D721Med (cell line): ENCODE measurements at places on chromosomes 12 and 14.

GRCh38 chr14:92513204-92513965 is at the start of gene RIN3:
RIN3 (plus strand) TSS chr14:92513781; CDS start chr14:92513933, 152 bp downstream.
- no peak for DNase-seq

DNA sequence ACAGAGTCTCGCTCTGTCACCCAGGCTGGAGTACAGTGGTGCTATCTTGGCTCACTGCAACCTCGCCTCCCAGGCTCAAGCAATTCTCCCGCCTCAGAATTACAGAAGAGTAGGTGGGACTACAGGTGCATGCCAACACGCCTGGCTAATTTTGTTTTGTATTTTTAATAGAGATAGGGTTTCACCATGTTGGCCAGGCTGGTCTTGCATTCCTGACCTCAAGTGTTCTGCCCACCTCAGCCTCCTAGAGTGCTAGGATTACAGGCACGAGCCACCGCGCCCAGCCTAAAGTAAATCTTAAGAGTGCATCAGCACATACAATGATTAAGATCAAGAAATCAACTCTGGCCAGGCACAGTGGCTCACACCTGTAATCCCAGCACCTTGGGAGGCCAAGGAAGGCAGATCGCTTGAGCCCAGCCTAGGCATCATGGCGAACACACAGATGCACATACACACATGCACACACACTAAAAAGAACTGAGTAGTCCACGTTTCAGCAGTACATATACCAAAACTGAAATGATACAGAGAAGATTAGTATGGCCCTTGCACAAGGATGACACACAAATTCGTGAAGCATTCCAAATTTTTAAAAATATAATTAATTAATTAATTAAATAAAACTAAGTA is 65.0 kb downstream of the HECTD1 start:
- DNase-seq: no peak

GRCh38 chr12:116590561-116590960 is 31.4 kb downstream of the MAP1LC3B2 start:
- DNase-seq: no peak

GRCh38 chr14:38208618-38209562 is 1.2 kb downstream of the SSTR1 start:
- DNase-seq: no peak

DNA sequence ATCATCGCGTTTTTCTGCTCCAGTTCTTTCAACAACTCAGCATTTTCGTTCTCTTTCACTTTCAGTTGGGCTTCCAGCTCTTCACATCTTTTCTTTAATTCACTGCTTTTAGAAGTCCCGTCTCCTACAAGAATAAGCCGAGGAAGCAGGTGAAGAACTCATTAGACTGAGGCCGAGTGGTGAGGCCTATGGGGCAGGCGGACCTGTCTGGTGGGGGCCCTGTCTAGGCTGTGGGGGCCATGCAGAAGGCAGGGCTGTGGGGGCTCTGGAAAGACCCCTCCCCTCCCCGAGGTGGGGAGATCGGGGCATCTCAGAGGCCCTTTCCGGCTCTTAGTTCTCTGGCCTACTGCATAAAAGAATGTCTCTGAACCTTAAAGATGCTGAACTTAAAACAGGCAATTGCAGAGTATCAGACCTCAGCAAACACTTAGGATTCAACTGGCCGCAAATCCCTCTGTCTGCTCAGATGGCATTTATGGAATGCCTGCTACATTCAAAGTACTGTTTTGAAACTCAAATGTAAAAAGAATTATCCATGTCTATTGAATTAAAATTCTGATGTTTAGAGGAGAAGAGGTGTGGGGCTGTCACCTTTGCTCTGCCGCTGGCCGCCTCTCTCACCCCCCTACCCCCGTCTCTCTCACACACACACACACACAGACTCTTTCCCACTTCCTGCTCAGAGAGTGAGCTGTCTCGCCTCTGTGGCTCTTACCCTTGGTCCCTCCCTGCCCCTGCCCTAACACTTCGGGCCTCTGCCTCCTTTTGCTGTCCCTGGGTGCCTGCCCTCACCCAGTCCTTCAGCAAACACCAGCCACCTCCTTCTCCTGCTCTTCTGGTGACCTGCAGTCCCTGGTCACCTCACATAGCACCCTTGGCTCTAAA is 34.7 kb downstream of the CCDC92 start:
- no peak for DNase-seq

DNA sequence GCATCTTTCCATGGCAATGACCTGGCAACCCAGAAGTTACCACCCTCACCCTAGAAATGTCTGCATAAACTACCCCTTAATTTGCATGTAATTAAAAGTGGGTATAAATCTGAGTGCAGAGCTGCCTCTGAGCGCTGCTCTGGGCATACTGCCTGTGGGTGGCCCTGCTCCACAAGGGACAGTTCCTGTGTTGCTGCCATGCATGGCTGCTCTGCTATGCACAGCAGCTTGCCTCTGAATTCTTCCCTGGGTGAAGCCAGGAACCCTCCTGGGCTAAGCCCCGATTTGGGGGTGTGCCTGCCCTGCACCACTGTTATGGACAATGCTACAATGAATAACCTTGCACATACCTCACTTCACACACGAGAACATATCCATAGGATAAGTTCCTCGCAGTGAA is 35.7 kb upstream of the GPR132 start:
- no peak for DNase-seq

DNA sequence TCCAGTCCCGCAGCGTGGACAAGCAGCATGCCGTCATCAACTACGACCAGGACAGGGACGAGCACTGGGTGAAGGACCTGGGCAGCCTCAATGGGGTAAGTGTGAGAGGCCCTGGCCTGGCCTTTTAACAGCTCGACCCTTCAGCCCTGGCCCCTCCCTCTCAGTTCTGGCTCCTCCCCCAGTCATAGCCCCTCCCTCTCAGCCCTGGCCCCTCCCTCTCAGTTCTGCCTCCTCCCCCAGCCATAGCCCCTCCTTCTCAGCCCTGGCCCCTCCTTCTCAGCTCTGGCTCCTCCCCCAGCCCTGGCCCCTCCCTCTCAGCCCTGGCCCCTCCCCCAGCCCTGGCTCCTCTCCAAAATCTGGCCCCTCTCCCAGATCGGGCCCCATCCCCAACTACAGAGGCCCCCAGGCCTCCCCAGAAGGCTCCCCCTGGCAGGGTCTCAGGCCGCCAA is 11.2 kb downstream of the CEP170B start:
- DNase-seq: no peak

GRCh38 chr12:52927964-52928363 is 21.0 kb upstream of the KRT18 start:
- DNase-seq: no peak
